ENCODE measurements at places on chromosomes 13 and 19.

GRCh38 chr19:35908973-35909683, 1.0 kb upstream of the TYROBP start:
- DNase-seq, result no peak

DNA sequence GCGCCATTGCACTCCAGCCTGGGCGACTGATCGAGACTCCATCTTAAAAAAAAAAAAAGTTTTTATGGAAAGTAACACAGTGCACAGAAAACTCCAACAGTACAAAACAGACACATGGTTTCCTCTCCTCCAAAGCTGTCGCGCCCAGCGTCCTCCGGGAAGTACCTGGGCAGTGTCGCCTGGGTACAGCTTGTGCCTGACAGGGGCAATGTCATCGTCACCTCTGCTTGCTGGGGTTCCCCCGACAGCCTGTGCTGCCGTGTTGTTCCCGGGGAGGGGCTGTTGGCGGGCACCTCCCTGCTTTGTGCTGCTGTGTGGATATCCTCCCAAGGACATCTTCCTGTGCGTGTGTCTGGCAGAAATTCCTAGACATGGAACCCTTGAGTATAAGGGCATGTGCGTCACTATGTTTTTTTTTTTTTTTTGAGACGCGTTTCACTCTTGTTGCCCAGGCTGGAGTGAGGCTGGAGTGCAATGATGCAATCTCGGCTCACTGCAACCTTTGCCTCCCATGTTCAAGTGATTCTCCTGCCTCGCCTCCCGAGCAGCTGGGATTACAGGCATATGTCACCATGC, 2.4 kb upstream of the F2RL3 start:
- no peak for DNase-seq

DNA sequence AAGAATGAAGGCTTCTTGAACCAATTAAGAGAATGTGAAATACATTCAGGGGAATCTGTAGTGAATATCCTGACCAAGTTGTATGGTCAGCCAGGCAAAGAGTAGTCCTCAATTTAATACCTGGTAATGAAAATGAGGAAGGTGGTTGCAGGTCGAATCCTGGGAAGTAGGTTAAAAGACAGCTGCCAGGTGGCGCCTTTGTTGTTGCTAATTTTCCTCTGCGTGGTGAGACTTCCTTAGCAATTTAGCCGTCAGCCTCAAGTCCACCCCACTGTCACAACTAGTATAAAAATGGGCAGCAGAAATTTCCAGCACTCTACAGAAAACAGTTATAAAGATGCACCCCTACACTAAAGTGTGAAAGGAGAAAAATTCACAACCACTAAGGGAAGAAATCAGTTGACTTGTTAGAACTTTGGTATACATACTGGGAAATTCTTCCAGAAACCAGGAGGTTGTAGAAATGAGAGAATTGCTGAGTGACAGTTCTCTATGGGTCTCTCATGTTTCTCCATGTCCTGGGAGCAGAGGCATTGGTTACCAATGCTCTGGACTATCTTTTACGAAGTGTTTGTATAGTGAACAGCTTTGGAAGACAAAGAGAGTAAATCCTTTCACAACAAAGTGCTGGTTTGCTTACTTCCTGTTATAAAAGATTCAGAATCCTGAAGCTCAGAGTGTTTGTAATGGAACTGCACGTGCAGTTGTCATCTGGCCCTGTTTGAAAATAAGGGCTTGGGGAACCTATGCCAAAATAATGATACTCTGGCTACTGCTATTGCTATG, 235.9 kb downstream of the NHLRC3 start:
- DNase-seq, result no peak

GRCh38 chr19:58279042-58279924, 528 bp downstream of the ZNF8 start:
- peak; percentile 76 for DNase-seq

DNA sequence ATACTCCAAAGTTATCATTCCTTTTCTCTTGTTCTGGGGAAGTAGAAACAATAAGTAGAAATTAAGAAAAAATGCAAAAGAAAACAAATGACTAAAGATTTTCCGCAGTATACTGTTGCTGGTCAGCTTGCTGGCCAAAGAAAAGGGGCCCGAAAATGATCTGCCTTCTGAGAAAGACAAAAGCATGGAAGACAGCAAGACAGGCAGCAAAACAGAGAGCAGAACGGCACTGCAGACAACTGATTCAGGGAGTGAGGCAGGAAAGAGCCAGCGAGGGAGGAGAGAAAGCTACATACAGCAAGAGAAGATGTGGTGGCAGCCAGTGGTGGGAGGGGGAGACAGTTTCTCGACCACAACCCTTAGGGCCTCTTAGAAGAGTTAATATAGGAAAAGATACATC, 5.3 kb upstream of the DOCK9 start:
- DNase-seq, result no peak

GRCh38 chr13:21964686-21965085, 293.8 kb downstream of the FGF9 start:
- no peak for DNase-seq

DNA sequence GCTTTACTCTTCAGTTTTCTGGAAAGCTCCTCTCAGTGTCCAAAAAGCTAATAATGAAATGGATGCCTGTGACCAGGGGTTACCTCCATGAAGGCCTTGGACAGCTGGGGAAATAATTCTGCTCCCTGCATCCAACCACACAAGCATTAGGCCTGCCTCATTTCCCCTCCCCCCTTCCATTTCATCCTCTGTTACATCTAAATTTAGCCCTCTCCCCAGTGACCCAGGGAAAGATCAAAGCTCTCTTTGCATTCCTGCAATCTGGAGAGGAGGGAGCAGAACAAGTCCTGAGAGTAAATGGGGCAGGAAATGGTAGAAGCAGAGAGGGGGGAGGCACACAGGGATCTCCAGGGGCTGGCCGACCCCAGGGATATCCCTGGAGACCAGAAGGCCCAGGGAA, 452.7 kb downstream of the TSHZ3 start:
- DNase-seq, result no peak

DNA sequence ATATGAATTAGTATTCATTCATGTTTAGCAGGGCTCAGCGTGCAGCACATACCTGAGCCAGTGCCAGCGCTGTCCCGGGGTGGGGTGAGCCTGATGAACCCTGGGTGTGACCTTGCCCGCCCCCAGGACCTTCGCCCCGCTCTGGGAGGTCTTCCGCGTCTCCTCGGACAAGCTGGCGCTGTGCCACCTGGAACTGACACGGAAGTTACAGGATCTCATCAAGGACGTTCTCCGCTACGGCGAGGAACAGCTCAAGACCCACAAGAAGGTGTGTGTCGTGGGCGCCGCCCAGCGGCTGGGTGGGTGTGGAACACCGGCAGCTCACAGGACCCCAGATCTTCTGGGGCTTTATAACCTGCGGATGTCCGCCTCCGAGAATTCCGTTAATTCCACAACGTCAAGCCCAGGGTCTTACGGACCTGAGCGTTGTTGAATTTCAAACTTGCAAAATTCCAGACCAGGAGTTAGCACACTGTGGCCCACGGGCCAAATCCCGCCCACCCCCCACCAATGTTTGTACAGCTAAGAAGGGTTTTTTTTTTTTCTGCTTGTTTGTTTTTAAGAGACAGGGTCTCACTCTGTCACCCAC, 15.4 kb downstream of the FCHO1 start:
- DNase-seq, result no peak

DNA sequence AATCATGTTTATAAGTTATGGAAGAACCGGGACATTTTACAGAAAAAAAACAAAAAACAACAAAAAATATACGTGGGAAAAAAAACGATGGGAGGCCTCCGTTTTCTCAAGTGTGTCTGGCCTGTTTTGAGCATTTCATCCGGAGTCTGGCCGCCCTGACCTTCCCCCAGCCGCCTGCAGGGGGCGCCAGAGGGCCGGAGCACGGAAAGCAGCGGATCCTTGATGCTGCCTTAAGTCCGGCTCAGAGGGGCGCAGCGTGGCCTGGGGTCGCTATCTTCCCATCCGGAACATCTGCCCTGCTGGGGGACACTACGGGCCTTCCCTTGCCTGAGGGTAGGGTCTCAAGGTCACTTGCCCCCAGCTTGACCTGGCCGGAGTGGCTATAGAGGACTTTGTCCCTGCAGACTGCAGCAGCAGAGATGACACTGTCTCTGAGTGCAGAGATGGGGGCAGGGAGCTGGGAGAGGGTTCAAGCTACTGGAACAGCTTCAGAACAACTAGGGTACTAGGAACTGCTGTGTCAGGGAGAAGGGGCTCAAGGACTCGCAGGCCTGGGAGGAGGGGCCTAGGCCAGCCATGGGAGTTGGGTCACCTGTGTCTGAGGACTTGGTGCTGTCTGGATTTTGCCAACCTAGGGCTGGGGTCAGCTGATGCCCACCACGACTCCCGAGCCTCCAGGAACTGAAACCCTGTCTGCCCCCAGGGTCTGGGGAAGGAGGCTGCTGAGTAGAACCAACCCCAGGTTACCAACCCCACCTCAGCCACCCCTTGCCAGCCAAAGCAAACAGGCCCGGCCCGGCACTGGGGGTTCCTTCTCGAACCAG, 1.8 kb upstream of the APOE start:
- peak; percentile 82 for DNase-seq

GRCh38 chr19:35513628-35514281, at the start of gene DMKN:
Gene DMKN, minus strand, starts transcription at chr19:35513649. Its CDS starts 174 bp downstream, at chr19:35513475.
- DNase-seq, result no peak

DNA sequence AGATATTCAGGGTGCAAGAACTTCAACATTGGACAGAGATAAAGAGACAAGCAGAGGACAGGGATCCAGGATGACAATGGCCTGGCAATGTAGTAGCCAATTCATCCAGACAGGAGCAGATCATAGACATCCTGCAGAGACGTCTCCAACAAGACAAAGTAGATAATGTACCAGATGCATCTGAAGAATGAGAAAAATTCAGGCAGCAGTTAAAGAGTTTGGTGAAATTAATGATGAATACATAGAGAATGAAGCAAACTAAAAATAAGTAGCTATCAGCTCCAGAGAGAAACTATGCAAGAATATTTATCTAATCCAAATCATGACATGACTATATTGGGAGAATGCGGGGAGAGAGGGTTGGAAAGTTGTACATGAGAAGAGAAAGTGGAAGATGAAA, 278.4 kb upstream of the DACH1 start:
- no peak for DNase-seq

- no peak for DNase-seq
These were observed 872.3 kb downstream of the SLITRK1 start for GRCh38 chr13:83009987-83010386.

DNA sequence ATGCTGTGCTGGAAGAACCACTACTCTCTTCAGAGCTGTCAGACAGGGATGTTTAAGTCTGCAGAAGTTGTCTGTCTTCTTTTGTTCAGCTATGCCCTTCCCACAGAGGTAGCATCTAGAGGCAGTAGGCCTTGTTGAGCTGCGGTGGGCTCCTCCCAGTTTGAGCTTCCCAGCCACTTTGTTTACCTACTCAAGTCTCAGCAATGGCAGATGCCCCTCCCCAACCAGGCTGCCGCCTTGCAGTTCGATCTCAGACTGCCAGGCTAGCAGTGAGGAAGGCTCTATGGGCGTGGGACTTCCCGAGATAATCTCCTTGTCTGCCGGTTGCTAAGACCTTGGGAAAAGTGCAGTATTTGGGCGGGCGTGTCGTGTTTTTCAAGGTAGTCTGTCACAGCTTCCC, 42.1 kb upstream of the UQCRFS1 start:
- DNase-seq, result no peak

DNA sequence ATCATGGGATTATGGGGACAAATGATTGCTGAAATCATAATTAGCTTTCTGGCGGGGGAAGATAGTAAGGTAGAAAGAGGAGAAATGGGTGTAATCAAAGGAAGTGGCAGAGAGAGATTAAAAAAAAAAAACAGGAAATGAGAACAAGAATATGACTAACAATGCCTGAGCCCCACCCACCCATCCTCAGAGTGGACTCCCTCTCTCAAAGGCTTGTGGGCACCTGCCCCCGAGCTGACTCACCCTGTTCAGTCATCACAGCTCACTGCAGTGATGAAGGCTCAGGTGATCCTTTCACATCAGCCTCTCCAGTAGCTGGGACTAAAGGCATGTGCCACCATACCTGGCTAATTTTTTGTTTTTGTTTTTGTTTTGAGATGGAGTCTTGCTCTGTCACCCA, 26.4 kb upstream of the TPT1 start:
- DNase-seq, result peak; percentile 96

GRCh38 chr13:32983058-32983457, 33.2 kb upstream of the KL start:
- no peak for DNase-seq

DNA sequence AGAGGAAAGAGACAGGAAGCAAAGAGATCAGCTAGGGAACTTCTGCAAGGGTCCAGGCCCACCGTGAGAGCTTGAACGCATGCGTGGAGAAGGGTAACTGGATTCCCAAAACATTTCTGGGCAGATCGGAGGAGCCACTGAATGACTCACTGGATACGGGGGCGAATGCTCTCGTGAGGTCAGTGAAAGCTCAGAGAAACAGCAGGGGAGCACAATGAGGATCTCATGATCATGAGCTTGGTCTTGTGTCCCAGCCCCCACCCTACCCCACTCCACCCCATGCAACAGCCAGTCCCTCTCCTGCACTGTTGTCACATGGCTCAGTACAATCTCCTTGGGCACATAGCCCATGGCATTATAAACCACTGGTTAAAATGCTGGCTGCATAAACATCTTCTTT, 40.6 kb downstream of the DCLK1 start:
- no peak for DNase-seq

GRCh38 chr13:46354156-46355087, 32.6 kb downstream of the RUBCNL start:
- DNase-seq, result peak; percentile 46
